ENCODE measurements at places on chromosomes 2 and 18.

GRCh38 chr2:241130316-241130715, 19.0 kb downstream of the PASK start:
- no peak for DNase-seq

DNA sequence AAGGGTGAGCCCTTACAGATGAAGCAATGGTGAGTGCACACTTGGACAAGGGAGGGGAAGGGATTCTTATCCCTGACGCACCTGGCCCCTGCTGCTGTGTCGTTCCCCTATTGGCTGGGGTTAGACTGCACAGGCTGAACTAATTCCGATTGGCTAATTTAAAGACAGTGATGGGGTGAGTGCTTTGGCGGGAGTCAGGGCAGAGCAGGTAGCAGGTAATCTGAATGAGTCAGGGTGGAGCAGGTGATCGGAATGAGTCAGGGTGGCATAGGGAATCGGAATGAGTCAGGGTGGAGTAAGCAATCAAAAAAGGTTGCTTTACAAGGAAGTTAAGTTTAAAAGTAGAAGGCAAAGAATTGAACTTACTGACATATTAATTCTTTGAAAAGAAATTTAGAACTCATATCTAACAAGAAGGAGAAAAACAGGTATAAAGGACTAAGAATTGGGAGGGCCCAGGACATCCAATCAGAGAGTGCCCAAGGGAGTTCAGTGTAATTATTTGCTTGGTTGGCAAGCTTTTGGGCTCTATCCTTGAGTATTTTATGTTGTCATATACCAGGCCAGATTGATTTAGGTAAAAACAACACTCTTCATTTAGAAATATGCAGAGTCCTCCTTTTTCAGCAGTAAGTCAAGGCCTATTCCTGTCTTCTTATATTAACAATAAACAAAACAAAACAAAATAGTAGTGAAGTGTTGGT, 52.3 kb upstream of the RALBP1 start:
- no peak for DNase-seq

DNA sequence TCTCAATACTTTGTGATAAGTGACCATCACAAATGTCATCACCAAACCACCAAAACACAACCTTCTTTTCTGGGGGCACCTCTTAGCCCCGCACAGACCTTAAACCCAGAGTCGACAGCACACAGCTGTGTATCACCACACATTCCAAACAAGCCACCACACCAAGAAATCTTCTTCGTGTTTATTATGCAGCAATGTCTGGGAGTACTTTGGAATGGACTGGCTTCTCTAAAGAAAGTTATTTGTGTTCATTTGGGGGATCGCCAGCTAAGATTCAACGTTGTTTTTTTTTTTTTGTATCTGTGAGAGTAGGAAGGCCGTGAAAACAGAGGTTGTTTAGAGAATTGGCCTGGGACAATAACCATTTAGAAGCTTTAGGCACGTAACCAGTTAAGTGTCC, 1.1 kb upstream of the MTA3 start:
- no peak for DNase-seq

GRCh38 chr18:13239171-13239956, 20.8 kb downstream of the LDLRAD4 start:
- no peak for DNase-seq

DNA sequence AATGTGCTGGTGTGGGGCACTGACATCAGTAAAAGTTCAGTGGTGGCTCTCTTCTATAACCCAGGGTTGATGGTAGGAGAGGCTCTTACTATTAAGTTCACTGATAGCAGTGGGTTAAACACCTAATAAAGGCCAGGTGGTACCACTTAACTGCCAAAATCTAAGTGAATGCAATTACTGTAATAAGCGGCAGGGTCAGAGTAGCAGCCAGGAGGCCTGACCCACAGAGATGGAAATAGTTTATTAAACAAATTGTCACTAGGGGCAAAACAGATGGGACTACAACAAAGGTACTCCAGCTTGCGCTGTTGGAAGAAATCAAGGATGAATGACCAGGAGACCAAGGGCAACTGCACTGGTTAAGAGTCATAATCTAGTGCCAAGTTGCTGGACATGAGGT, 26.6 kb downstream of the ZSWIM2 start:
- DNase-seq, result no peak

DNA sequence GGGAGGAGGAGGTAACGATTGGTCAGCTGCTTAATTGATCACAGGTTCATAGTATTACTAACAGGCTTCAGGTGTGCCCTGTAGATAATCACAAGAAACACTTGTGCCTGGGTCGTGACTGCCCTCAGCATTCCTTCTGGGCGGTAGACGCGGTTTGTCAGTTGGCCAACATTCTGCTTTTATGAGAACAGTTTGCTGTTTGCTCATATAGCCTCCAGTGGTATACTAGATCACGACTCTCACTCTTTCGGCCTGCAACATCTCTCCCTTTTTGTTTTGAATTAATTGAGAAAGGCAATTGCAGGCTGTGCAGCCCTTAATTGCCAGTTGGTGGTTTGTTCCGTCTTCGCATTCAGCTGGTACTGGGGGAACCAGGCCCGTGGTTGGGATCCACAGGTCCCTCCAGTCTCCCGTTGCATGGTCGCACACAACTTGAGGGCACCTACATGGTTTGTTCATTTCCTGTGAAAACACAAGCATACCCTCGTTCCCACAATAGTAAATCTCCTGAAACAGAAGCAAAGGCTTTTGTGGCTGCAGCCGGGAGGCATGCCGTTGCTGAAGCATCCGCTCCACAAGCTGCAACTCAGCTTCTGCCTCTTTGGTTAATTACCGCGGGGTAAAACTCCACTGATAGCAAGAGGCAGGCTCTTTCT, 30.3 kb upstream of the GPR17 start:
- DNase-seq, result no peak

GRCh38 chr2:72727356-72727755, 98.5 kb downstream of the EXOC6B start:
- DNase-seq, result no peak

GRCh38 chr18:64872710-64873458, 724.0 kb upstream of the LINC00305 start:
- no peak for DNase-seq

GRCh38 chr2:95387358-95387757, 15.2 kb upstream of the FAHD2A start:
- no peak for DNase-seq

DNA sequence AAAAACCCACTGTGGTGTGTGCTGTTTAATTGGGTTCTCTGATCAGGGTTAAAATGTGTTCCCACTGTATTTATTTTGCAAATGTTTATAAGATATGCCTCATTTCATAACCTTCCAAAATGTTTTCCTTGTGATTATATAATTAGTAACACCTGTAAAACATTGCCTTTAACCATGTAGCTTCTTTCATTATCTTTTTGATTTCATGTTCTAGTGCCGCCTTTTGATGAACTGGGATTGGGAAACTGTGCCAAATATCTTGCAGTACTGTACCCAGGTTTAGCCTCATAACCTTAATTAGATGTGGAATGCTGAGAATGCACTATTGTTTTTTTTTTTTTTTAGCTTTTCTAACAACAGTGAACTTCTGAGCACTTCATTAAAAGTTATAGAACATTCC, 96.9 kb downstream of the TANC1 start:
- DNase-seq, result no peak

GRCh38 chr2:133498662-133499585, 69.3 kb downstream of the NCKAP5 start:
- no peak for DNase-seq
